DMS79 treated with DMSO at 0.1 percent for 48 hours (cell line): ENCODE measurements at places on chromosomes 5 and 9.
A peak's percentile ranks its signal among the peaks of the same experiment; 100 is the strongest.

GRCh38 chr9:136564379-136564988 lies 18.6 kb upstream of the NOTCH1 start:
- no peak for DNase-seq

GRCh38 chr9:93649610-93650261 lies 73.4 kb downstream of the PHF2 start:
- no peak for DNase-seq

DNA sequence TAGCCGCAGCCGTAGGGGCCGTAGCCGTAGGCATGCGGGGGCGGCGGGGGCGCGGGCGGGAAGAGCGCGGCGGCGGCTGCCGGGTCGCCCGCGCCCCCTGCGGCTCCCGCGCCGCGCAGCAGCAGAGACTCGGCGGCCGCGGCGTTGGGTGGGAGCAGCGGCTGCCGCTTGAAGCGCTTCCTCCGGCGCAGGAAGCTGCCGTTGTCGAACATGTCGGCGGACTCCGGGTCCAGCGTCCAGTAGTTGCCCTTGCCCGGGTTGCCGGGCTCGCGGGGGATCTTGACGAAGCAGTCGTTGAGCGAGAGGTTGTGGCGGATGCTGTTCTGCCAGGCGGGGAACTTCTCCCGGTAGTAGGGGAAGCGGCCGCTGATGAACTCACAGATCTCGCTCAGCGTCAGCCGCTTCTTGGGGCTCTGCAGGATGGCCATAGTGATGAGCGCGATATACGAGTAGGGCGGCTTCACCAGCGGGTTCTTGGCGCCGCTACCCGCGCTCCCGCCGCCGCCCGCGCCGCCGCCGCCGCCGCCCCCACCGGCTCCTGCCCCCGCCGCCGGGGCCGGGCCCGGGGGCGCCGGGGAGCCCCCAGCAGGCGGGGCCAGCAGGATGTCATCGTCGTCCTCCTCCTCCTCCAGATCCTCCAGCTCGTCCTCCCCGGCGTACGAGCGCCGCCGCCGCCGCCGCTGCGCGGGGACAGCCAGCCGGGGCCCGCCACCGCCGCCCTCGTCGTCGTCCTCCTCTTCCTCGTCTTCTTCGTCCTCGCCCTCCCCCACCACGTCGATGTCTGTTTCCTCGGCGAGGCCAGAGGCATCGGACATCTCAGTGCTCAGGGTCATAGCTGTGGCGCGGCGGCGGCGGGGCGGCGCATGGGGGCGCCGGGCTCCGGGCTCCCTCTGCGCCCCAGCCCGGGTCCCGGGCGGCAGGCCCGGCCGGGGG lies 781 bp downstream of the FOXD1 start:
- DNase-seq: no peak

DNA sequence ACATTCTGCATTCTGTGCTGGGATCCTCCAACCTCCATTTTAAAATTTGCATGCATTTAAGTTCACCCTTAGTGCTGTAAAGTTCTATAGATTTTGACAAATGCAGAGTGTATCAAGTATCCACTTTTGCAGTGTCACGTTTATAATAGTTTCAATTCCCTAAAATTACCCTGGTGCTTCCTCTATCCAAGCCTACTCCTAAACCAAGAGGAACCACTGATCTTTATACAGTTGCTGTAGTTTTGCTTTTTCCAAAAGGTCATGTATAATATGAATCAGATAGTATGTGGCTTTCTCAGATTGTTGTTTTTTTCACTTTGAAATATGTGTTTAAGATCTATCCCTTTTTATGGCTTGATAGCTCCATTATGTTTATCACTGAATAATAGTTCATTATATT lies 468.4 kb upstream of the CDH6 start:
- no peak for DNase-seq

GRCh38 chr5:51810592-51810991 lies 427.3 kb downstream of the ISL1 start:
- DNase-seq: no peak

- no peak for DNase-seq
Measured at GRCh38 chr9:131628459-131629225, 83.3 kb downstream of the PRRT1B start.

DNA sequence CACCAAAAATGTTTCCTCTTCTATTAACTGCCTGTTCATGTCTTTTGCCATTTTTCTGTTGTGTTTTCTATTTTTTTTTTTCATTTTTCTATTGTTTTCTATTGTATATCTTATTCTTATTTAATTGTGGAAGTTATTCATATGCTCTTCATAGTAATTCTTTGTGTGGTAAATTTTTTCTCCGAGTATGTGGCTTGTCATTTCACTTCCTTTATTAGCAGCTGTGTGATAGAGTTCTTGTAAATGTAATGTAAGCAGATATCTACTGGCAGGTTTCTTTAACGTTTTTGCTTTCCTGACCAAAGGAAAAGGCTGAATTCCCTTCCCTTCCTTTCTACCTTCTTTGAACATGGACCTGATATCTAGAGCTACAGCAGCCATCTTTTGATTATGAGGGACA lies 5.8 kb upstream of the PLPP1 start:
- DNase-seq: no peak

DNA sequence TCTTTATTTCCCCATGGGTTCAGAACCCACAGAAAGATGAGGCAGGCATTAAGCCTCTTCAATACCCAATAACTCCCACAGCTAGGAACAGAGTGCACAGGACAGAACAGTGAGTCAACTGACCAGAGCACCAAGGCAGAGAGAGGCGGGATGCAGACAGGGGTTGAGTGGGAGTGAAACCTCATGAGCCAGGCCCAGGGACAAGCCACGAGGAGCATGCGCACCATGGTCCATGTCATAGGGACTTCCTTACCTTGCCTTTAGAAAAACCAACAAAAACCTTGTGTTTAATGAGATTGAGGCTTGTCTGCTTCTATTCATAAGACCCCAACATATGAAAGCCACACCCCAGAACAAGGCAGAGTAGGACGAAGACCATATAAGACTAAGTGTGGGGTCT lies 330.6 kb downstream of the DEPDC1B start:
- no peak for DNase-seq

DNA sequence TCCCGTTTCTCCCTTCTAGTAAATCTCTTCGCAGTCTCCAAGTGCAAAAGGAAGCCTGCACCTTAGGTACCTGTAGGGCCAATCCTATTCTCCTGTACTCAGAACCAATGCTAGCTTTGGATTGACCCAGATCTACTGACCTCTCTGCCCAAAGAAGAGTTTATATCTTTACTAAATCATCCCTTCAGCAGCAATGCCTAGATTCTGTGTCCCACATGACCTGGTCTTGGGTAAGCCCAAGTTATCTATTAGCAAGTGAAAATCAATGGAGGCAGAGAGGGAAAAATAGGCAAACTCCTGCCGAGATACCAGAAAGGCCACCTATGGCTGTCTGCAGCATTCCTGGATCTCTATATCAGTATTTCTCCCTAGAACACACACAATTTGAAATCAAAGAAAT lies 60.0 kb downstream of the SUSD1 start:
- no peak for DNase-seq

DNA sequence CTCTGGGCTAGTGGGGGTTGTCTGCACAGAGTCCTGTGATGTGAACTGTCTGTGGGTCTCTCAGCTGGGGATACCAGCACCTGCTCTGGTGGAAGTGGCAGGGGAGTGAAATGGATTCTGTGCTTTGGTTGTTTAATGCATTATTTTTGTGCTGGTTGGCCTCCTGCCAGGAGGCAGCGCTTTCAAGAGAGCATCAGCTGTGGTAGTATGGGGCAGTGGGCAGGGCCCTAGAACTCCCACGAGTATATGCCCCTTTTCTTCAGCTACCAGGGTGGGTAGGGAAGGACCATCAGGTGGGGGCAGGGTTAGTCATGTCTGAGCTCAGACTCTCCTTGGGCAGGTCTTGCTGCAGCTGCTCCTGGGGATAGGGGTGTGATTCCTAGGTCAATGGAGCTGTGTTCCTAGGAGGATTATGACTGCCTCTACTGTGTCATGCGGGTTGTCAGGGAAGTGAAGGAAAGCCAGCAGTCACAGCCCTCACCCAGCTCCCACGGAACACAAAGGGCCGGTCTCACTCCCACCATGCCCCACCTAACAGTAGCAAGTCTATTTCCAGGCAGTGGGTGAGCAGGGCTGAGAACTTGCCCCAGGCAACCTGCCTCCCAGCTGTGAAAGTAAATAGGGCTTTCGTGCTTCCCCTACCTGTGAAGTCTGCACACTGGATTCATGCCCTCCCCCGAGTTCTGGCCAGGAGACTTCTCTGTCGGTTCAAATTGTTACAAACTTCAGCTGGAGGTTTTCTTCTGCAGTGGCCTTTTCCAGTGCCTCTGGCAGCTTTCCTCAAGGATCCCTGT lies 25.7 kb upstream of the FAM81B start:
- no peak for DNase-seq

- no peak for DNase-seq
Measured at GRCh38 chr5:150848271-150848670, 1.9 kb downstream of the IRGM start.

DNA sequence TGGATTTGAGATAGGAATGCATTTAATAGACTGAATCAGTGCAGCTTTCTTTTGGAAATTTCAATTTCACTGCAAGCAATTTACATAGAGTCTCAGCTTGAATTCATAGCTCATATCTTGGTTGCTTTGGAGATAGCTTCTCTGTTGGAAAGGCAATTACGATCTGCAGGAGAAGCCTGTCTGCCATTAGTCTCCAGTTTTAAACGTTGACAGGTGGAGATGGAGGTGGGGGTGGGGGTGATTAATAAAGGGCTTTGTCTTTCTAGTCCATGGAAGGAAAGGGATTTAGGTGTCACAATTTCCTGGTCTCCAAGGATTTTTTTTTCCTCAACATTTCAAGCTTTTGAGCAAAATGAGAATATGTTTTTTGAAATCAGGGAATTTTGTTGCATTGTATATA lies 184.7 kb downstream of the CARTPT start:
- DNase-seq: no peak

DNA sequence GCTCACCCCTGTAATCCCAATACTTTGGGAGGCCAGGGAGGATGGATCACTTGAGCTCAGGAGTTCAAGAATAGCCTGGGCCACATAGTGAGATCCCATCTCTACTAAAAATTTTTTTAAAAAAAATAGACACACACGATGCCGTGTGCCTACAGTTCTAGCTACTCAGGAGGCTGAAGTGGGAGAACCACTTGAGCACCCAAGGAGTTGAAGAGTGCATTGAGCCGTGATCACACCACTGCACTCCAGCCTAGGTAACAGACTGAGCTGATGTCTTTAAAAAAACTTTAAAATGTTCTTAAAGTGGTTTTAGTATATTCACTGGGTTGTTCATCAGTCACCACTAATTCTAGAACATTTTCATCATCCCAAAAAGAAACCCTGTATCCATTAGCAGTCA lies 51.9 kb upstream of the RNF38 start:
- DNase-seq: peak; percentile 79

DNA sequence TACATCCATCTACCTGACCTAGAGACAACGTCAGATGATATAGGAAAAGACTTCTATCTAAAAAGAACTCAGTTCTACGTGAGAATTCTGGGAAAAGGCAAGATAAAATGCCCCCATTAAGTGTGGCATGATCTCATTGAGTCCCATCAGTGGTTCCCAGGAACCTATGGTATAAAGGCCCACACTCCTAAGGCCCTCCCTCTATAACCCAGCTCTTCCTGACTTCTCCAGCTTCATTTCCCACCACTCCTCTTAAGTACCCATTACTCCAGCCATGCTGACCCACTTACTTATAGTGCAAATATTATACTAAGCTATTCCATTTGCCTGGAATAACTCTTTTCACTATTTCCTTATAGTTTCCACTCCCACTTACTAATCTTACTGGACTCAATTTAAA lies 95.4 kb upstream of the NR5A1 start:
- DNase-seq: peak; percentile 58

- DNase-seq: no peak
Measured at GRCh38 chr5:171684169-171684568, 101.4 kb upstream of the SMIM23 start.

GRCh38 chr5:73519531-73520283 lies 21.5 kb downstream of the BTF3 start:
- DNase-seq: peak; percentile 38

DNA sequence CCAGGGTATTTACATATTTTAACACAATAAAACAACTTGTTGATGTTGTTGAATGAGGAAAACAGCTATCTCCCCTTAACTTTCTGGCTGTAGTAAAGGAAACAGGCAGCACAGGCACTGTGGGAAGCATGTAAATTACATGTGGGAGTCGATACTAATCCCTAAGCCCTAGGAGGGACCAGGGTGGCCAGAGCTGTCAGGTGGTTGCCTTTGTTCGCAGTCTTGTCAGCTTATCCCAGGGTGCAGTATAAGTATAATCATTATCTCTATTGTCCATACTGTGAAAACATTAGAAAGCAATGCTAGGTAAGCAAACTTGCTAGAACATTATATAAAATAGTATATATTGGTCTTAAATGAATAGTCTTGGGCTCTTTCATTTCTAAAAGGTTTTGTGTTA lies 125.6 kb upstream of the RPS23 start:
- no peak for DNase-seq

- no peak for DNase-seq
Measured at GRCh38 chr5:56512313-56512996, 279.3 kb upstream of the ANKRD55 start.

DNA sequence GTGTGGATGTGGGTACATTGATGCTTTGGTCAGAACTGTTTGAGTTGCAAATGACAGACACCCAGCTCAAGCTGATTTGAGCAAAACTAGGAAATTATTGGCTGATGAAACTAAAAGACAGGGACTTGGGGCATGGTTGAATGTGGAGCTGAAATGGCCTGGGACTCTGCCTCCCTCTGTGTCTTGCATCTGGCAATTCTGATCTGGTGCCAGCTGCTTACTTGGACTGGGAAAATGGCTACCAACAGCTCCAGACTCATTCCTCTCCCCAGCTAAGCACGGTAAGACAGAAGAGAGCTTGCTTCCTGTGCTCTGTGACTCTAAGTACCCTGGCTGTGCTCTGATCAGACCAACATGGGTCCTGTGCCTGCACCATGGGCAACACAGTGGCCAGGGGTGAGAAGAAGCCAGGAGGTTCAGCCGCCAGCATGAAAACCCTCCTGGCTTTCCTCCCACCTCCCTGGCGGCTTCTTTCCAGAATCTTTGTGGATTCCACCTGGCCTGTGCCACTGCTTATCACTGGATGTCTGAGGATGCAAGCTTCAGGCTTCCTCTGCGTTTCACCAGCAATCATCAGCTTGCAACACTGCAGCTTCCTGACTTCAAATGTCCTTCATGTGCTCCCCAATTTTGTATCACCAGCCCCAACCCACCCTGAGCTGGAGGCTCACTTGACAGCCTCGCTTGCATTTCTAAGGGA lies 44.1 kb downstream of the C5orf15 start:
- peak; percentile 49 for DNase-seq

GRCh38 chr5:180438785-180439780 lies 55.1 kb upstream of the CNOT6 start:
- DNase-seq: no peak

DNA sequence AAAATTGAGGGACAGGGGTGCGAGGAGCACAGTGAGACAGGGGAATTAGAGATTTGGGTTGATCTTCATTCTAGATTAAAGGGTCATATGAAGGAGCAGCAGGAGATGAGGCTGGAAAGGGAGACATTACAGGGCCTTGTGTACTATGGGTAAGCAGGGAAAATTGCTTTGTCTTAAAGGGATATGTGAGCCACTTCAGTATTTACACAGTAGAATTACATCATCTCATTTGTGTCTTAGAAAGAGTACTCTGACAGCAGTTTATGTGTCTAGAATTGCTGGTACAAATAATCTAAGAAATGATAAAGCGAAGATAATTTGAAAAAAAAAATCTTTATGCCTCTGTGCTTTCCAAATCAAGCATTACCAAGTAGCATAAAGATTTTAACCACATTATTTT lies 287.0 kb upstream of the ARRDC3 start:
- peak; percentile 10 for DNase-seq

GRCh38 chr9:77819657-77820056 lies 171.5 kb upstream of the GNA14 start:
- no peak for DNase-seq
